GM13976 (cell line): ENCODE measurements at places on chromosomes 6 and 20.

DNA sequence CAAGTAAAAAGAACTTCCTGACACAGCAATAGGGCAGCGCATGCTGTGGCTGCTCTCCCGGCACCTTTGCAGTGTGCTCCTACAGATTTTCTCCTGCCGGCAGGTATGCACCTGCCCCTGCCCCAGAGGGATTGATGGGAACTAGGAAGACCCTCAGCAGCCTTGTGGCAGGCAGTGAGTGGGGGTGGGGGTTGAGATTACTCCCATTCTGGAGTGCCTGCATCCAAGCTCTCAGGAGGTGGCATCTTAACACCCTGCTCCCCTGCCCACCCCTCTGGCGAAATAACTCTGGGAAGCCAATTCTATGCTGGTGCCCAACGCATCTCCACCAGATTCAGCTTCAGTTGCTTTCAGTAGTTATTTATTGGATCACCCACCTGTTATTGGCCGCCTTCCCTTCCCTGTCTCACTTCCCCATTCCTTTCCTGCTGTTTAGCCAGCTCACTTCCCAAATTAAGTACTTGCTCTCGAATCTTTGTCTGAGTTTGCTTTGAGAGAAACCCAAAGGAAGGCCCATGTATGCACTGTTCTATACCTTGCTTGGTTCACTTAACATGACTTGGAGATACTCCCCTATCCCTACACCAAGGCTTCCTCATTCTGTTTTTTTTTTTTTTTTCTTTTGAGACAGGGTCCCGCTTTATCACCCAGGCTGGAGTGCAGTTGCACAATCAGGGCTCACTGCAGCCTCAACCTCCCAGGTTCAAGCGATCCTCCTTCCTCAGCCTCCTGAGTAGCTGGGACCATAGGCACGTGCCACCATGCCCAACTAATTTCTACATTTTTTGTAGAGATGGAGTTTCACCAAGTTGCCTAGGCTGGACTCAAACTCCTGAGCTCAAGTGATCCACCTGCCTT is 29.3 kb upstream of the SLC23A2 start:
- DNase-seq, result no peak

DNA sequence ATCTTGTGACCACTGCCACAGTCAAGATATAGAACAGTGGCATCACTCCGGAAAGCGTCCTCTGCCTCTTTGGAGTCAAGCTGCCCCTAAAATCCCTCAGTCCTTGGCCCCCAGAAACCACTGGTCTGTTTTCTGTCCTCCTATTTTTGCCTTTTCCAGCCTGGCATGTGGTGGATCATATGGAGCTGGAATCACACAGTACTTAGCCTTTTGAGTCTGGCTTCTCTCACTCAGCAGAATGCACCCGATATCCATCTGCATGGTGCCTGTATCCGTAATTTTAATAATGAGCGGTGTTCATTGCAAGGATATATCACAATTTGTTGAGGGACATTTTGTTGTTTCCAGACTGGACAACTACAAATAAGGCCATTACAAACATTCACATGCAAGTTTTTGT is 49.0 kb upstream of the STX16 start:
- DNase-seq, result no peak

DNA sequence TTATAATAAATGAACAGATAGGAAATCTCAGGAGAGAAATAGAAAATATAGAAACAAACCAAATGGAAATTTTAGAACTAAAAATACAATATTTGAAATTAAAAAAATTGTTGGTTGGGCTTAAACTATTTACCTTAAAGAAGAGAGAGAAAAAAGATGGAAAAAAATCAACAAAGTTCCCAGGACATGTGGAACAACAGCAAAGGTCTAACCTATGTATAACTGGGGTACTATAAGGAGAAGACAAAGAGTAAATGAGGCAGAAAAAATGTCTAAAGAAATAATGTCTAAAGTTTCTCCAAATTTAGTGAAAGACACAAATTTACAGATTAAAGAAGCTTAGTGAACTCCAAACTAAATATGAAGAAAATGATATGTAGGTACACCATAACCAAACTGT is 41.1 kb upstream of the ZBTB24 start:
- DNase-seq, result no peak

DNA sequence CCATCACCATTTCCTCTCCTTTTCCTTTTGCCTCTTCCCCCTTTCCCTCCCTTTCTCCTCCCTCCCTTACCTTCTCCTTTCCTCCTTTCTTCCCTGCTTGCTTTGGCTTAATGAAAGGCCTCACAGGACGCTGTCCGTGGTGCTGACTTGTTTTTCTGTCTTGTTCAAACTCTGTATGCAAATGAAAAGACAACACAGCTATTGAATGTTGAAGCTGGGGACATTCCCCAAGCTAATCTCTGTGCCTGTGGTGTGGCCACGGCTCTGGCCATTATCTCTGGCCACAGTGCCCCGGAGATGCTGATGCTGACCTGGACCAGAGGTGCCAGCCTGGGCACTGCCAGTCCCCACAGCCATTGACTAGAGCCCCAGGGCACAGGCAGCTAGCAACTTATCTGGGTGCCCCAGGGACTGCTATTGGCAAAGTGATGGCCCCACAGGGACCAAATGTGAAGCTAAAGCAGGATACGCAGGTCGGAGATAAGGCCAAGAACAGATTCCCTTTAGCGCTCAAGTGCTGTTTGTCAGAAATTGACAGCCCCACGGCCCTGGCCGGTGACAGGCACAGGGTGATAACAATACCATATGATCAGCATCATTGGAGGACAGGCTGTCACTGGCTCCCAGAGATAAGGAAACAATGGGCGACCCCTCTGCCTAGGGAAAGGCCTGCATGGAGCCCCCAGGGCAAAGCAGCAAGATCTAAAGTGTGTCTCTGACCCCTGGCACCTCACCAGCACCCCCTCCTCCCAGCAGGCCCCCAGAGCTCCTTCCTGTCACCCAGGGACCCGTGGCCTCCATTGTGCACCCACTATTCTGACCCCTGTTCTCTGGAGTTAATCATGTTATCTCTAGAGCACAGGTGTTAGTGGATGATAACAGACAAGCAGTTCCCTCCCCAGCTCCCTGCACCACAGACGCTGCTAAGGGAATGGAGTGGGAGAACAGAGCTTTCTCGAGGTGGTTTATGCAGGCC is 31.6 kb upstream of the SLC32A1 start:
- DNase-seq, result peak; percentile 59

DNA sequence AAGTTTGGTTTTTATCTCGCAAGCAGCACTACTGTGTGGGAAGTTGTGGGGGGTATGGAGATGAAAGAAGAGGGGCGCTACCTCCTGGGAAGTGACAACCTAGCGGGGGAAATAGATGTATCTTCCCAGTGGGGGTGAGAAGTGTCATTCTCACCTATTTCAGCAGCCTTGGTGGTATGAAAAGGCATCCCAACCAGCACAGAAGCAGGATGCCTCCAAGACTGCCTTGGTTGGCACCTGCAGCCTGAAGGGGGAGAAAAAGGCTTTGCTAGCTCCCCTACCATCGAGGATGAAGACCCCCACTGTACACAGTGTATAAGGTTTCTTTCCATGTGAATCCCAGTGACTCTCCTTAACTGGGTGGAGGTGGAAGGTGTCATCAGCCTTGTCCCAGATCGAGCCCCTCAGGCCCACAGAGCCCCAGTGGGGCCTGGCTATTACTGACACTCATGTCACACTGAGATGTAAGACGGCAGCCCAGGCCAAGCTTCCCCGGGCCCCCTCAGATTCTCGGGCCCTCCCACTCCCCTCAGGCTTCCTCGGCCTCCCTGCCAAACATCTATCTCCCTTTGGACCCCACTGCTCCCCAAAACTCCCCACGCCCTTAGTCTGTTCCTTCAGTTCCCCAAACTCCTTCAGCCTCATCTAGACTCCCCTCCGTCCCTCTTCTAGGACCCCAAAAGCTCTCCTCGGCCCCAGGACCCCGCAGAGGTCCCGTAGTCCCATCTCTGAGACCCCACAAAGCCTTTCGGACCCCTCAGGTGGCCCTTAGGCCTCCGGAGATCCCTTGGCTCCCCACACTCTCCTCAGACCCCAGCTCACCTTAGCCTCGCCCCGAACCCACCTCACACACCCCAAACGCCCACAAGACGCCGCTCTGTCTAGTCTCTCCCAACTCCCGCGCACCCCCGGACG is 688 bp downstream of the COMMD7 start:
- no peak for DNase-seq

DNA sequence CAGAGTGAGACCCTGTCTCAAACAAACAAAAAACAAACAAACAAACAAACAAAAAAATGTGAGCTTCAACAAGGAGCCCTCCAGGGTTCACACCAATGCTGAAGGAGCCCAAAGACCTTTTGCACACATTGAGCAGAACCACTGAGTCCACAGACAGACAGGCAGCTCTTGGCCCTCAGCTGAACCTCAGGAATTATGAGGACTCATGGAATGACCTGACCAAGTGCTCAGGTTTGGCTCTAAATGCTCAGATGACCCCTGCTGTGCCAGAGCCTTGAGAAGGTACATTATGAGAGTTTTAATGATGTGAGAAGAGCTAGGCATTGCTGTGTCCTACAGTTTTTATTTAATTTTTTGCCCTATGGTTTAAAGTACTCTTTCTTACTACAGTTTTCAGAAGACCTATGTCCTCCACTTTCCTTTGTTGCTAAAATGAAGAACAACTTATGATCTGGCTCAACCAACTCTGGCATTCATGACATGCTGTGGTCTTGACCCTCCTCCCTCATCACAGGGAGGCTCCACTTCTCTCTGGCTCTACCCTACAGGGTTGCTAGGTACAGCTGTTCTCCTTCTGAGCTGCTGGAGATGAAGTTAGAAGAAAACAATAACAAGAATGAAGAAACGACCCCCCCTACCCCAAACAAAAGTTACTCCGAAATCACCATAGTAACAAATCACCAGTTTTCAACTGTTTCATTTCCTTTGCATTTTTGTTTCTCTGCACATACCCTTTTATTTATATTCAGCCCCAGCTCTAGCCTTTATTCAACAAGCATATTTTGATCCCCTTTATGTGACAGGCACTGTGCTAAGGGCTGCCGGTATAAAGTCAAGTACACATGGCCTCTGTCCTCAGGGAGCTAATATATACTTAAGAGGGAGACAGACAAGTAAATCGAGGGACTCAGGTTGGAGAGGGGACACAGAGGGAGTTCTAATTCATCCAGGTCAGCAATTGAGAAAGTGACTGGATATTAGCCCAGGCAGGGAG is 128.7 kb upstream of the TRAF3IP2 start:
- no peak for DNase-seq

DNA sequence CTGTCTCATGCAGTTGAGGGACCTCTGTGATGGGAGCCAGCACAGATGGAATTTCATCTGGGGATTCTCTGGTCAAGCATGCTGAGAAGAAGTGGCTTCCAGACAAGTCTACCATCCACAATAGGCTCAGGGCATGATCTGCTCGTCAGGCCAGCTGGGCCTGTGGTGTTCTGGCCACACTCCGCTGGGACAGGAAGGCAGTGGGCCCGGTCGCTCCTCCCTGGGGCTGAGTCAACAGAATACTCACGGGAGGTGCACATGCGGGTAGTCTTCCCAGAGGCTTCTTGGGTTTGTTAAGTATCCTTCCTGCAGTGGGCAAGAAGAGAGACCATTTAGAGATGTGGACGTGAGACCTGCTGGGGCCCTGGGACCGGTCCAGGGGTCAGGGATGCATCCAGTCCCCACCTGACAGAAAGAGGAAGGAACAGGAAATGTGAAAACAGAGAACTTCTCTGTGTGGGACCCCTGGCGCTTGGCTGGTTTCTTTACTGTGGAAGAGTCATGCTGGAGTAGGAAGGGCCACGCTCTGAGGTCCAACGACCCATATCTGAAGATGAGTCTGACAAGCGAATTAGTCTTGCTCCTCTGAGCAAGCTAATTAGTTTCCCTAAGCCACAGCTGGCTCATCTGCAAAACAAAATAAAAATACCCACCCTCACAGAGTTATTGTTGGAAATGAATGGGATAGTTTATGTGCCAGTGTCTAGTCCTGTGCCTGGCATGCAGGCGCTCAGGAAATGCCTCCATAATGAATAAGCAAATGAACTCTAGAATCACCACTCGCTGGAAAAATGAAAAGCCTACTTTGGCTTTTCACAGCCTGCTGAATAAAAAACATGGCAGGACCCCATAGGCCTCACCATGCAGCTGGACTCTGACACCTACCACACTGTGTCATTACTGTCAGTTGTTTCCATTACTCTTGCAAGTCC is 67.3 kb downstream of the TRAM2 start:
- peak; percentile 47 for DNase-seq

DNA sequence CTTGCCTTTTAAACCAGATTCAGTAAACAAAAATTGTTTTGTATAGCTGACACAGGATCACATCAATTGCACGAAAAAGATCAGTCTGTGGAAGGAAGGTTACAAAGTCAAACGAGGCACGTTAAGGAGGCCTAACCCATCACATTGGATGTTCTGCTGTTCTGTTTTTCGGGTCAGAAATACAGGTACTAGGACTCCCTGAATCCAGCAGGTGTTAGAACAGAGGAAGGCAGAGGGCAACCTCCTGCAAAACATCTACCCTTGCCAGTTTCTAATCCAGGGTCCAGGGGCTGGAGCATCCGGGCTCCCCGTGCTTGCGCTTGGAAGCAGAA is 64.6 kb downstream of the PLG start:
- no peak for DNase-seq

- DNase-seq, result no peak
Observed at GRCh38 chr20:64256282-64256935, 861 bp downstream of the PCMTD2 start.
